Epithelial cell of proximal tubule (primary cell): ENCODE measurements at places on chromosomes 5 and 9. TPM values are rescaled to one million over a fixed set of nuclear protein-coding genes. Genes with fewer than 3 reads are reported as not detected.

DNA sequence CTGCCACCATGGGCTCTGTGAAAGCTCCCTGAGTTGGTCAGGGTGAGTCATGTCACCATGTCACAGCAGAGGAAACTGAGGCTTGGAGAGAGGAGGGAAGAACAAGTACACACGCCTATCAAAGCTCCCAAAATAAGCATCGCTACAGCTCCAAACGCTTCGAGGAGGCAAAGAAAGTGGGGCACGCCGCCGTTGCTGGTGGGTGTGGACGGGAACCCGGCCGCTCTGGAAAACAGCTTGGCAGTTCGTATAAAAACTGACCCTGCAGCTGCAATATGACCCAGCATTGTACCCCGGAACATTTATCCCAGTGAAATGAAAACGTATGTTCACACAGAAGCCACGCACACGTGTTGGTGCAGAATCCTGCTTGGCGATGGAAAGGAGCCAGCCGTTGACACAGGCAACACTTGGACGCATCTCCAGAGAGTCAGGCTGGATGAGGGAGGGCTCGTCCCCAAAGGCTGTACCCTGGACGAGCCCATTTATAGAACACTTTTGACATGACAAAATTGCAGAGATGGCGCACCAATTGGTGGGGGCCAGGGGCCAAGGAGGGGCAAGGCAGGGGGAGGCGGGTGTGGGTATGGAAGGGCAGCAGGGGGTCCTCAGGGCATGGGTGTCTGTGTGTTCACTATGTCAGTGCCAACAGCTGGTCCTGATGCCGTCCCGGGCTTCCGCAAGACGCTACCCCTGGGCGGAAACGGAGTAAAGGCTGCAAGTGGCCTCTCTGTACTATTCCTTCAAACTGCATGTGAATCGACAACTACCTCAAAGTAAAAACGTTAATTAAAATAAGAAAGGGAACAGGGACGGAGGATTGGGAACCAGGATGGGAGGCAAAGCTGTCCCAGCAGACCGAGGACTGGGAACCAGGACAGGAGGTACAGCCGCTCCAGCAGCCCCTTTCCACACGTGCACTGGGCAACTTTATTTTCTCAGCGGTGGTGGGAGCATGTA is 173.0 kb downstream of the OLFM1 start:
- no peak for DNase-seq

IRX4 gene
- total RNA-seq: 0.72 TPM in 1 of 2 replicates, not detected in the other

SLC1A1 gene
- 9.8 and 32.1 TPM in 2 replicates for total RNA-seq

EGR1 gene
- total RNA-seq: 2.2 and 6.7 TPM in 2 replicates

- no peak for DNase-seq
Observed at GRCh38 chr5:156942064-156942463, 21.0 kb downstream of the TIMD4 start.

PCDHGA7 gene
- 0.23 and 0.29 TPM in 2 replicates for total RNA-seq

PCDHB8 gene
- not detected in 2 replicates for total RNA-seq

PURA gene
- total RNA-seq: 6.1 and 7.7 TPM in 2 replicates

DNA sequence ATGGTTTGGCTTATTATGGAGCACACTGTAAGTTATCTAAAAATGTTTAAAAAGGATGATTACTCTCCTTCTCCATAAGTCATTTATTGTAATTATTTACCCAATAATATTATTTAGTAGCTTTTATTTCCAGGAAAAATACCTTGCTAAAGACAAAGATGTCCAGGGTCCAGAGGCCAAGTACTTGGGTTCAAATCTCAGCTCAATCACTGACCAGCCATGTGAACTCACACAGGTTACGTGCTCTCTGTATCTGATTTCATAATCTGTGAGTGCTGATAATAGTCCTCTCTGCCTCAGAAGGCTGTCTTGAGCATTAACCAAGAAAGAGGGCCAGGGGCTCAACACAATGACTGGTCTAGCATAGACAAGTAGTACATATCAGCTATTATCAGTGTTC is 27.0 kb downstream of the ALDH1A1 start:
- no peak for DNase-seq

GRCh38 chr9:86903734-86904085 is 43.6 kb downstream of the GAS1 start:
- DNase-seq: no peak

OBP2A gene
- total RNA-seq: not detected in 2 replicates

MEIKIN gene
- total RNA-seq: not detected in 2 replicates
